Hematopoietic multipotent progenitor cell treated with erythropoietin and hydrocortisone succinate and interleukin-3 and kit ligand, for 17 days (in vitro differentiated cells): ENCODE measurements at places on chromosomes 1 and 21.

DNA sequence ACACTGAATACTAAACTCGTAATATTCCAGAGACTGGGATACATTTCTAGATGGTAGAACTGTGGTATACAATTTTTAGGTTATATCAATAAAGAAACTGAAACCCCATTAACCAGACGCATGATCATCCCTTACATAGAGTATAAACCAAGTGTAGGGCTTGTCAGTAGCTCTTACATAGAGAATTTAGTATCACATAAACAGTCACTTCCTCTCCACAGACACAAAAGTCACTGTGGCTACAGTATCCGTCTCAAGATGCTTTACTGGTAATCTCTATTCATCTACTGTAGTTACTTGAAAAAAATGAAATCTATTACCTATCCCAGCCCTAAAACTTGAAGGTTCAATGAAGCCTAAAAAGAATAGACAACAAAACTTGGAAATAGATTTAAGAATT lies 252.3 kb upstream of the TMPRSS15 start:
- DNase-seq = no peak

DNA sequence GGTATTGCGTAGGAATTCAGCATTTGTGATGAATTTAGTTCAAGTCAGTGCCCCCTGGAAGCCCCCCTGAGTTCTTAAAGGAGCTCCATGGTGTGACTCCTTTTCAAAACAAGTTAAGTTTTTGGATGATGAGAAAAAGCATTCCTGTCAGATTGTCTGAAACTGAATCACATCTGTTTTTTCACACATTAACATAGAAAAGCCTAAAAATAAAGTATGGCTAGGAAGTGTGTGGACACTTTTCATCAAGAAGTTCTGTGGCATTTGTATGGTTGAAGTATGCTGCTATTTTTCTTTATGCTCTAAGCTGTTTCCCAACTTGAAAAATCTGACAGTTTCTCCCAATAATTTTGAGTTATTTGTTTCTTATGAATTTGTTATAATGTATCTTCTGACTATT lies 33.7 kb downstream of the PRDM2 start:
- no peak for DNase-seq

DNA sequence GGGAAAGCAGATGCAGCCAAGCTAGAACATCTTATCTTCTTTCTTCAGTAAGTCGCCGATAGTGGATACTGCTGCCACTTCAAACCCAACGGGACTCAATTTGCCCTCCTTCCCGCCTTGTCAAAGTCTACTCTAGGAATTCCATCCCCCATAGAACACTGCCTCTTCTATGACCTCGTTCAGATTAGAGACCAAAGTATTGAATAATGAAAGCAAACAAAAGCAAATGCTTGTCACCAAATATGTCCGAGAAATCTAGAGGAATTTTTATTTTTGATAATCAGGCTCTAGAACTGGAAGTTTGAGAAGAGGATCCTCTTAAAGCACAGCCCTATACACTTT lies 853 bp upstream of the RRAGC start:
- DNase-seq = no peak

DNA sequence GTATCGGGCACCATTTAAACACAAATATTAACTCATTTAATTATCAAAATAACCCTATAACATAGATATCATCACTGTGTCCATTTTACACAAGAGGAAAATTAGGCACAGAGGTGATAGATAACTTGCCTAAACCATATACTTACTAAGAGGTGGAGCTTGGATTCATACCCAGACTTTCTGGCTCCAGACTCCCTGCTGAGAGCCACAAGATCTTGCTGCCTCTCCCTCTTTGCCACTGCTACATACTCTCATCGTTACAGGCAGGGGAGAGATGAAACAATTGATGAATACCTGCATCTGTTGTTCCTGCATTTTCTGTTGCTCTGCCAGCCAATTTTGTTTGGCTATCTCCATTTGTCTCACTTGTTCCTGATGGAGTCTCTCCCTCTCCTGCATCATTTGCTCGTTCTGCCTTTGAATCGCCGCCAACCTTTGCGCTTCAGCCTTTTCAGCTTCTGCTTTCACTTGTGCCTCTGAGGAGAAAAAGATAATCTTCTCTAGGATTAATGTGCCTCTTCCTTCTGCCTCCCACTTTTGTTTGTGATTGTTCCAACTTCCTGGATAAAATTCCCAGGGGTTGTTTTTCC lies 10.6 kb downstream of the GBP5 start:
- no peak for DNase-seq

GRCh38 chr1:41964400-41964799 lies 45.7 kb upstream of the HIVEP3 start:
- DNase-seq = no peak

GRCh38 chr1:87950369-87950768 lies 621.7 kb downstream of the LMO4 start:
- DNase-seq = no peak

DNA sequence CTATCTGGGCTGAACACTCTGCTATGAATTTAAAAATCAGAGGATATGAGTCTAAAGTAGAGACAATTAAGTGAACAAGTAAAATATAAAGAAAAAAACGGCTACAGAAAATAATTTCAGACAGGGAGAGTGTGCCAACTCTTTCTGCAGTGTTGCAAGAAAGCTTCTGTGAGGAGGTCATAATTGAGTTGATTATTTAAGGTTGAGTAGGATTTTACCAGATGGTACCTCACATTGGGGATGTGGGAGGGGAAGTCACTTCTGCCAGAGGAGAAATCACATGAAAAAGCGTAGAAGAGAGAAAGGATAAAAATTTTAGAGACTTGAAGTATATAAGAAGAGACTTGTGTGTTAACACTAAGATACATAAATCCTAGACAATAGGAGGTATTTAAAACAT lies 238.0 kb upstream of the NCAM2 start:
- DNase-seq = no peak

DNA sequence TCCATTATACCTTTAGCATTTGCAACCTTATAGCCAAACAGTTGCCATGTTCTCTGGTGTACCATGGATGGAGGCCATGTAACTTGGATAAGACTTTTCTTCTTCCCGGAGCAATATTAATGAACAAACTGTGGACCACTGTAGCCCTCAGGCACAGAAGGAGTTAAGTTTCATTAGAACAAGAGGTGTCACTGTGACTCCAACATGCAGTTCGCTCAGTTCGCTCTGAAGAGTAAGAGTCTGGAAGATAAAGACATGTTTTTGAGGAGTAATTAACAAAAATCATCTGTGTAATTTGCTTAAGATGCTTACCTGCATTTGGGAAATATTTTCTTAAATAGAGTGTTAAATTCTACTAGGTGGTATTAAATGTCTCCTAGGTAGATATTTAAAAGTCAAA lies 4.1 kb downstream of the KIF26B start:
- no peak for DNase-seq

- no peak for DNase-seq
Observed at GRCh38 chr1:222373216-222373615, 174.7 kb downstream of the HHIPL2 start.

- no peak for DNase-seq
Observed at GRCh38 chr1:31818206-31818605, 2.4 kb upstream of the SPOCD1 start.

GRCh38 chr1:187763976-187764375 lies 935.2 kb downstream of the PLA2G4A start:
- no peak for DNase-seq

- no peak for DNase-seq
Observed at GRCh38 chr1:10564063-10564462, 89.3 kb downstream of the PEX14 start.

DNA sequence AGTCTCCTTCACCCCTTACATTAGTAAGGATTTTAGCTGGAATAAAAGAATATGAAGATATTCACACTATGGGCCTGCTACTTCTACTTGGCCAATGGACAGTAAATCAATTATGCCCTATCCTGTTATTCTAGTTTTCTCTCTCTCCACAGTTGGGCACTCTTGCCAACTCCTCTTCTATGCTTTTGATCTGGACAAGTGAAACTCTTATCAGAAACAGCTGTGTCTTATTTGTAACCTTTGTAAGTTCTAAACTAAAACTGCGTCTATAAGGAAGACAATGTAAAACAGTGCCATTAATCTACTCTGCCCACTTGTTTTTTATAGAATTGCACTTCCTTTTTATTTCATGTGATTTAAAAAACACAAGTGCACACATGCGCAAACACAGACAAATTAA lies 244.0 kb upstream of the DMRTA2 start:
- DNase-seq = no peak

GRCh38 chr1:176055398-176055797 lies 151.7 kb downstream of the COP1 start:
- no peak for DNase-seq

GRCh38 chr1:241711326-241711725 lies 59.2 kb downstream of the WDR64 start:
- DNase-seq = no peak

DNA sequence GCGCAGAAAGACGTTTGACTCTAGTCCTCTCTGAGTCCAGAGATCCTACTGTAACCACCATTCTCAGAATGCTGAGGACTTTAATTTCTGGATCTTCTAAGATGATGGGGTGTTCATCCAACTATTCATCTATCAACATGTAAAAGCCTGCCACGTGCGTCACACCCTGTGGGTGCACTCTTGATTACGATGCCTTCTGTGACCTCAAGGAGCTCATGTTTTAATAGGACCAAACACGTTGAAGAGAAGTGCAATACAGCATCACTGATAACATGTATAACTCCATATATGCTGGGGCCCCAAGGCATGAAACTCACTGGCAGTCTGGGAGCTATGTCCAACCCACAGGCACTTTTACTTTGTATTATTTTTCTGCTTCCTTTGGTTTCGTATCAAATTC lies 19.0 kb downstream of the KIAA0040 start:
- DNase-seq = peak; percentile 37

DNA sequence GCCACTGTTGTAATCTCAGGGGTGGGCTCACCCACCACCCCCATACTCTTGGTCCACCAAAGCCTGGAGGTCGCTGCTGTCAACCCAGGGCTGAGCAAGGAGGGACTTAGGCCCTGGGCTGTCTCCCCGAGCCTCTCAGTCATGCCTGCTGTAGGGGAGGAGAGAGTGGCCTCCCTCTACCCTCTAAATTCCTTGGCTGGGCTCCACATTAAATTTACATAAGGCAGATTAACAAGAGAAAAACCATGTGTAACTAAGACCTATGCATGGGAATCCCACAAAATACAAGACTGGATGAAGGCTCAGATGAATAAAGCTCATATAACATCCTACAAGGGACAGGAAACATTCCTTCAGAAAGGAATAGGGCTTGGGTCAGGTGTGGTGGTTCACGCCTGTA lies 1.8 kb upstream of the PIK3CD start:
- DNase-seq = no peak

- DNase-seq = no peak
Observed at GRCh38 chr1:8563944-8564537, 246.1 kb downstream of the SLC45A1 start.
